ENCODE measurements at places on chromosomes 4 and X.

DNA sequence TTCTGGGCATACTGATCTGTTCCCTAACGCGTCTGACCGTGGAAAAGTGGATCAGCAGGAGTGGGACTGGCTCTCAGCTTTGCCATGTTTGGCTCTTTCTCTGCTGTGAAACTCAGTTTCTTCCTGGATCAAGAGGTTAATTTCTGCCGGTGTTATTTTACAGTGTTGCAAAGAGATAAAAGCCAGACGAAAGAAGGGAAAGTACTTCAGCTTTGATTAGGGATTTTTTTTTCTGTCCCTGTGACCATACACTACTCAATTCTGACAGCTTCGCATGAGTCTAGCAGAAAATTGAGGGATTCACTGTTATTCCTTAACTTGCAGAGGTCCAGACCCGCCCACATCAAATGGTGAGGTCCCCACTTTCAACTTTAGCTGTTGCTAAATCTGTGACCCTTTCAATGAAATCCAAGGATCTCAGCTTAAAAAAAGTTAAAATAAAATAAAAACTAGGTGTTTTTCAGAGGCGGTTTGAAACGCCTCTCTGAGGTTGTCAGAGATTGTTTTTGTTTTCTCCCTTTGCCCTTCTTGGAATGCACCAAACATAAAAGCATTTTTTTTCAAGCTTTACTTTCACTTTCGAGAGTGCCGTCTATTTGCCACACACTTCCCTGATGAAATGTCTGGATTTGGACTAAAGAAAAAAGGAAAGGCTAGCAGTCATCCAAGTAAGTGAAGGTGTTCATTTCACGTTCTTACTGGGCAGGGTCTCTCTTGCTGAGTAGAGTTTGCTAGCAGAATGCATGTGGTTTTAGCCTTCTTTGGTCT lies at the start of gene TLR3:
Gene TLR3, plus strand, starts transcription at position 576 of the 768 bp plus-strand sequence. CDS start 7,464 bp downstream, outside the sequence.
- peak; percentile 64 for DNase-seq

DNA sequence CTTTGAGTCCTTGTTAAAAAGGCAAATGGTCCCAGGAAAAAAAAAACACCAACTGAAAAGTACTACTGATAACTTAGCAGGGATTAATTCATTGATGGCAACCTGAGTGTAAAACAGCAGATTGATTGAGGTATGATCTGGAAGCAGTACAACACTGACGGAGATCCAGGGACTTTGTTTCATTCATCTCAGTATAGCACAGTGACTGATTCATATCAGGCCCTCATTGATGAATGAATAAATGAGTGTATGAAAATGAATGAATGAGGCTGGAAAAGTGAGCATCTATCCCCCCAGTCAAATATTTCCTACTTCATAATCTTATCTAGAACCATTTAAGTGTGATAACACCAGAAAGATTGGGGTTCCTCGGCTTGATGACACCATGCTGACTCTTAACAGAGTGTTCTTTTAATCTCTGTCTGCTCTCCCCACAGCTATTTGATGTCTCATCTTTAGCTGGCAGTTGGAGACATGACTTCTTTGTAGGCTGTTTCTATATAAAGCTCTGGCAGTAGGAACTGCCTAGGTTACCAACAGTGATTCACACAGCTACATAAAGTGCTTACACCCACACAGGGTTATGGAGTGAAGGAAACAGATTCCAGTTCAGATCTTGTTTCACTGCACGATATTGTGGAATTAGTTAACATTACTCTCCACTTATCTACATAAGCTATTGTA lies 18.6 kb upstream of the RNF128 start:
- no peak for DNase-seq

DNA sequence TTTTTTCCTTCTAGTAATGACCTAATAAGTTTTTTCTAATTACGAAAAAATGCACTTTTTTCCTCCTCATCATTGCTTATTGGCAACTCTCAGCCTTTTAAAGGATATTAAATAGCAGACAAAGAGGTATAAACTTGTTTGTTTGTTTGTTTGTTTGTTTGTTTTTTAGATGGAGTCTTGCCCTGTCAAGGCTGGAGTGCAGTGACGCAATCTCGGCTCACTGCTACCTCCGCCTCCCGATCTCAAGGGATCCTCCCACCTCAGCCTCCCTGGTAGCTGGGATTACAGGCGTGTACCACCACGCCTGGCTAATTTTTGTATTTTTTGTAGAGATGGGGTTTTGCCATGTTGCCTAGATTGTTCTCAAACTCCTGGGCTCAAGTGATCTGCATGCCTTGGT lies 6.0 kb downstream of the RBM47 start:
- no peak for DNase-seq

DNA sequence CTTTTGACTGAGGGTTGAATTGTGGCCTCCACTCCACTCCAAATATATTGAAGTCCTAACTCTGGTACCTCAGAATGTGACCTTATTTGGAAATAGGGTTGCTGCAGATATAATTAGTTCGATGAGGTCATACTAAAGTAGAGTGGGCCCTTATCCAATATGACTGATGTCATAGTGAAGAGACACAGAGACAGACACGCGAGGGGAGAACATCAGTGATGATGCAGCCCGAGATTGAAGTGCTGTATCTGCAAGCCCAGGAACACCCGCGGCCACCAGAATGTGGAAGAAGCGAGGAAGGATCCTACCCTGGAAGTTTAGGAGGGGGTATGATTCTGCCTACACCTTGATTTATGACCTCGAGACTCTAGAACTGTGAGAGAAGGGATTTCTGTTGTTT lies 279.0 kb downstream of the ANKRD50 start:
- DNase-seq: no peak

DNA sequence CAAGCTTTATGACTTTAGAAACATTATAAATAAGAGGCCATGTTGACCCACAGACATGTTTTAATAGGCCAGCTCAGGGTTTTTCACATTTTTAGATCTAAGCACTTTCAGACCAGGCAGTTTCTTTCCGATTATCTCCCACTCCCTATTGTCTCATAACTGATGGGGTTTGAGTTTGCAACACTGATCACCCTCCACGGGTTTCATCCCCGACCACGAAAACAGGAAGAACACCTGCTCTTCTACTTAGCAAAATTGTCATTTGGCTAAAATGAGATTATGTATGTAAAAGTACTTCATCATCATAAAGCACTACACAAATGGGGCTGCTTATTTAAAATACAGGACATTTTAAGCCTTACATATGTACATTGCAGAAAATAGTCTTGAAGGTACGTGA lies 407.9 kb downstream of the HNRNPD start:
- no peak for DNase-seq

GRCh38 chrX:37986893-37987292 lies 19.5 kb upstream of the SYTL5 start:
- no peak for DNase-seq

- DNase-seq: no peak
Measured at GRCh38 chrX:131675596-131676194, 131.8 kb downstream of the OR13H1 start.

DNA sequence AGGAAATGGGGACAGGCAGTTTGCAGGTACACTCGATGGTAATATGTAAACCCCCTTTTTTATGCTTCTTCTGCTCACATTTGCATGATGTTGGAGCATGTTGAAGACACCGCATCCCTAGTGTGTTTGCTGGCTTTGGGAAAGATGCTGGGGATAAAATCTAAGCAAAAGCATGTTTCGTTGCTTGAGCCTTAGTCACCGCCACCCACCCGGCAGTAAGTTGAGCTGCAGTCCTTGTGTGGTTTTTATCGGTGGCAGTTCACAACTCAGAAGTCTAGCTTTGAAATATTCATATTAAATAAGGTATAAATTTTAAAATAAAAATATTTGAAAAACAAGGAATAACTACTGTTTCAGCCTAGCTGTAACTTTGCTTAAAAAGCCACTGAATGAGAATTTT lies 21.7 kb upstream of the MND1 start:
- DNase-seq: no peak

- DNase-seq: no peak
Measured at GRCh38 chr4:55326629-55327028, 19.4 kb upstream of the SRD5A3 start.

DNA sequence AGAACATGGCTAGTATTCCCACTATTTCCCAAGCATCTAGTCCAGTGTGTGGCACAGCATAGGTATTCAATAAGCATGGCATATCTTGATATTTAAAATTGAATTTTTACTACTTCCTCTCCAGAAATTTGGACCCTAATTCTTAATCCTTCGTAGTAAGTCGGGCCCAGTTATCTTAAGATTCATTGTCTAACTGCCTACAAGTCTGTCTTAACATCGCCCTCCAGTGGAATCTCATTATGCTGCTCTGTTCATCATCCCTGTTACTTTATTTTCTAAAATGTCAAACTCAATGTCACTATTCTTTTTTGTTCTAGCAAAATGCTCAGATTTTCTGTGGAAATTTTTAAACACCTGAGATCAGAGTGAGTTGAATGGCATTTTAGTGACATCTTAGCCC lies 606.2 kb downstream of the KLHL13 start:
- DNase-seq: peak; percentile 58

DNA sequence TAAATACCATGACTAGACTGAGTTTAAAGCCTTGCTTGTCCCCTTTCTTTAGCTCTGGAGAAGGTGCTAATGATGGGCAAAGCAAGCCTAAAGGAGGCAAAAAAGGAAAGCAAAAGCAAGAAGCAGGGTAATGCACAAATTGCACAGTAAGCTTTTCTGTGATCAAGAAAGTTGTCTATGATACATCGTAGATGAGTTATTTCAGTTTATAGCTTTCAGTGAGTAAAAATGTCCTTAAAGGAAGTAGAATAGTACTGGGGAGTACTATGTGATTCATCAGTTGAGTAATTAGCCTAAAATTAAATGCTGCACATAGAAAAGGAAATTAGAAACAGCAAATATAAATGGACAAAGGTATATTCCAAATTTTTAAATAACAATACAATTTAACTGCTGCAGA lies 50.2 kb upstream of the PDE5A start:
- no peak for DNase-seq

GRCh38 chrX:37454537-37455285 lies 105.5 kb downstream of the PRRG1 start:
- no peak for DNase-seq

- no peak for DNase-seq
Measured at GRCh38 chrX:132270699-132271098, 51.5 kb upstream of the RAP2C start.

- peak; percentile 85 for DNase-seq
Measured at GRCh38 chr4:36164900-36165630, 79.2 kb downstream of the ARAP2 start.

GRCh38 chr4:67751260-67751659 lies 2.9 kb downstream of the GNRHR start:
- no peak for DNase-seq

- peak; percentile 26 for DNase-seq
Measured at GRCh38 chr4:139018501-139018900, 2.9 kb downstream of the NOCT start.

GRCh38 chr4:133920236-133920635 lies 281.4 kb downstream of the PABPC4L start:
- no peak for DNase-seq

- peak; percentile 78 for DNase-seq
Measured at GRCh38 chr4:26424153-26424552, 66.1 kb downstream of the CCKAR start.

- DNase-seq: no peak
Measured at GRCh38 chr4:46372878-46373277, 17.1 kb downstream of the GABRA2 start.

DNA sequence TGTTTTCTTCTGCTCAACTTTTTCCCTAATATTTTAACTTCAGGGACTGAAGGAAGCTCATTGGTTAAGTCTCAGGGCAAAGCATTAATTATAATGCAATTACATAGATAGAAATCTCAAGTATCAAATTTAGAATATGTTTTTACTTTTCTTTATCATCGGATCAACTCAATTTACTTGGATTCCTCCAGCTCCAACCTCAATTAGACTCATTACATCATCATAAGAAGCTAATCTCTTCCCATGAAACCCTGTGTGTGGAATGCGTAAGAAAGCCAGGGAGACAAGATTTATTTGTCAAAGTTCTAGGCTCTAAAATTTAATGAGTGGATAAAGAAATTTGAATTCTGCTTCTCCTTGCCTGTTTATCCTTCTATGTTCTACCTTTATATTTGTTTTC lies 918.4 kb downstream of the ADGRL3 start:
- no peak for DNase-seq

DNA sequence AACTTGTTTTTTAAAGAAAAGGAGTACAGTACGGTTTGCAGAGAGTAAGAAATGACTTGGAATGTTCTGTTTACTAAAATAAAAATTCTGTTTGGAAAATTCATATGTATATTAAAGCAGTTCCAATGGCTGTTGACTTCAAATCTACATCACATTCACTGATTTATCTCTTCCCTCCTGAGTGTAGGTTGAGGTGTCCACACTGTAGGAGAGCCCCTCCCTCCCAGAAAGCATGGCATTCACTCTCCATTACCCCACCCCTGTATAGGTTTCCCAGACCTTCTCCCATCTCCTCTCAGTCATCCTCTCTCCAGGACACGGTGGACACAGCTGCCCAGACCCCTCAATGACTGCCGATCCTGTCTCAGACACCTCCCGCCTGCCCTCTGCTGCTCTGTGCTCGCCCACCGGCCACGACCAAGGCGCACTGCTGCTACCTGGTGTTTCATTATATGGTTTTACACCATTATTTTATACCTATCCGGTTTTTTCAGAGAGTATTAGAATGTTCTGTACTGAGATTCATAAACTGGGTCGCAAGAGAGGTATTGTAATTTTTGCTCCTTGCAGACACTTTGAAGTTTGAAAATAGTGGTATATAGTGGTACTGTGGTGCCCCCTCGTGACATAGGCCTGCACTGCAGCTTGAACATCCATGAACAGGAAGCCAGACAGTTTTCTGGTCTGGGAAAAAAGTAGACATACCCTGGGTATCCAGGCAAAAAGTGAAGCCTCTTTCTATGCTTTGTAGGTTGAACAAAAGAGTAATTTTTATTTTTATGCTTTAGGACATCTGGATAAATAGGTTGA lies 38.8 kb upstream of the BEX4 start:
- peak; percentile 38 for DNase-seq

DNA sequence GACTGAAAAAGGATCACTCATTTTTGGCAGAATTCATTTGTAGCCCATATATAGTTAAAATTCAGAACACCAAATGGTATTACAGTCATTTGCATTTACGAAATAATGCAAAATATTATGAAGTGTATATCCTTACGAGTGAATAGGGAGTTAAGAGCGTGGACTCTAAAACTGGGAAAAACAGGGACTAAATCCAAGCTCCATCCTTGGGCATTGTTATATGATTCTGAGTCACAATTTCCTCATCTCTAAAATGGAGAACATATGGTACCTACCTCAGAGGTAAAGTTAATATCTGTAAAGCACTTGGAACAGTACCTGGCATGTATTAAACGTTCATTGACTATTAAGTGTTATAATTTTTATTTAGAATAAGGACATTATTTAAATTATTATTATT lies 106.3 kb downstream of the ZAR1 start:
- no peak for DNase-seq

DNA sequence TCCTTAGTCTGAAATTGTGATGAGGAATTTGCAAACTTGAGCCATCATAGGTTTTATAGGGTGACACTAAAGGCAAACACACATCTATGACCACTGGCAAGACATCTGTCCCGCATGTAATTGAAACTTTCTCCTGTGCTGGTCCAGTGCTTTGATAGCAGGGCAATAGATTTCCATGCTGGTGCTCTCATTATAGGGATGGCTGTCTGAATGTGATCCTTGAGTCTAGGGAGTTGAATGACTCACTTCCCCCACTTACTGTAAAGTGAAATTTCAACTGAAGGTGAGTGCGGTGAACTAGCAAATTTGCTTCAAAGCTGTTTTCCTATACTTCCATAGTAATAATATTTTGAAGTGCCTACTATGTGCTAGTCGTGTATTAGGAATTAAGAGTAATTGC lies 1630.0 kb downstream of the STIM2 start:
- DNase-seq: no peak
